Foreskin keratinocyte (primary cell): ENCODE measurements at places on chromosomes 16 and 17. TPM values are rescaled to one million over a fixed set of nuclear protein-coding genes. Genes with fewer than 3 reads are reported as not detected.

Gene ACE
- 0.14 and 0.17 TPM in 2 replicates for total RNA-seq

Gene HBQ1
- total RNA-seq, result 0.28 TPM in 1 of 2 replicates, not detected in the other

Gene ZDHHC1
- total RNA-seq, result 3.3 and 3.6 TPM in 2 replicates

Gene SNX11
- total RNA-seq, result 13.8 and 15.4 TPM in 2 replicates

Gene CMTM2
- not detected in 2 replicates for total RNA-seq

Gene TNS4
- 285 and 352 TPM in 2 replicates for total RNA-seq

Gene SLFN14
- not detected in 2 replicates for total RNA-seq

Gene TMC7
- total RNA-seq, result 2.6 and 2.9 TPM in 2 replicates

Gene TP53TG3
- not detected in 2 replicates for total RNA-seq

Gene VMO1
- 0.51 and 0.74 TPM in 2 replicates for total RNA-seq

Gene GFER
- 30.1 and 34.2 TPM in 2 replicates for total RNA-seq

Gene KRT9
- total RNA-seq, result 1.0 and 1.3 TPM in 2 replicates

Gene HYDIN
- total RNA-seq, result 0.27 and 0.39 TPM in 2 replicates

Gene MT1A
- not detected in 2 replicates for total RNA-seq

Gene COIL
- total RNA-seq, result 18.6 and 19.9 TPM in 2 replicates

Gene TBC1D3B
- total RNA-seq, result 0.81 and 0.85 TPM in 2 replicates

Gene CDRT15L2
- total RNA-seq, result not detected in 2 replicates

Gene ENPP7
- total RNA-seq, result not detected in 2 replicates

Gene PITPNM3
- total RNA-seq, result 6.4 and 7.4 TPM in 2 replicates

Gene NLRC5
- 8.4 and 10.3 TPM in 2 replicates for total RNA-seq
